ENCODE measurements at places on chromosomes 6 and 20.

DNA sequence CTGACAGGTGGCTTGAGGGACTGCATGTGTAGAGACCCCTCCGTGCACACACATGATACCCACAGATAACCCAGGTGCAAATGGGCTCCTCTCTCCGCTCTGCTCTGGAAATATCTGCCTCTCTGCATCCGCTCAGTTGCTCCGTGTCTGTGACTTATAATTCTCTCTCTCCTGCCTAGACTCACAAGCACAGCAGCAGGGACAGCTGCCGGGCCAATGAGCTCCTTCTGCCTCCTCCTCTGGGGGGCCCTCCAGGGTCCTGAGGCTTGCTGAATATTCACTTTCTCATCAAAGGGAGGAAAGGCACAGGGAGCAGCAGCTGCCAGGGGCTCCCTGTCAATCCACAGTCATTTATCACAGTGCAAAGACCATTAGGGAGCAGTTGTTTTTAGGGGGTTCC is 24.1 kb downstream of the LRFN2 start:
- DNase-seq, result no peak

- peak; percentile 81 for DNase-seq
Observed at GRCh38 chr6:2111162-2111677, 134.2 kb downstream of the GMDS start.

- no peak for DNase-seq
Observed at GRCh38 chr6:144990784-144991183, 705.6 kb downstream of the UTRN start.

DNA sequence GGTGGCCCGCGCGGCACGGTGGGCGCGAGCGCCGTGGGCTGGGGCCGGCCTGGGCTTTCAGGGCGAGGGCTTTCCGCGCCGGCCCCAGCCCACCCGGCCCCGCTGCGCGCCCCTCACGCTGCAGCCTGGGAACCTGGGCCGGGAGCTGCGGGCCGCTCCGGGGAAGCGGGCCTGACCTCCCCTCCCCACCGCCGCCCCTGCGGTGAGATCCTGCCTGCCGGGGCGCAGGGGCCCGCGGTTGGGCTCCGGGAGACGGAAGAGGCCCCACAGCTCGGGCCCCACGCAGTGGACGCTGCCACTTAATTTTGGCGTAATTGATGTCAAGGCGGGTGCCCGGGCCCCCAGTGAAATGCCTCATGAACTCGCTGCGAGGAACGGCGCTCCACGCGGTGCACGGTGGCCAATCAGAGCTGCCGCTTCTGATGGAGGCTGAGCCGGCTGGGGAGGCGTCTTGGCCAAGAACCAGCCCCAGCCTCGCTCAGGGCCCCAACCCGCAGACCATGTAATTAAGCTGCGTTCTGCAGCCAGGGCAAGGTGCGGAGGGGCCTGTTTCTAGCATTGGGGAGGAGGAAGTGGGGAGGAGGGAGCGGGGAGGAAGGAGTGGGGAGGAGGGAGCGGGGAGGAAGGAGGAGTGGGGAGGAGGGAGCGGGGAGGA is 96.1 kb upstream of the BHLHE23 start:
- no peak for DNase-seq

DNA sequence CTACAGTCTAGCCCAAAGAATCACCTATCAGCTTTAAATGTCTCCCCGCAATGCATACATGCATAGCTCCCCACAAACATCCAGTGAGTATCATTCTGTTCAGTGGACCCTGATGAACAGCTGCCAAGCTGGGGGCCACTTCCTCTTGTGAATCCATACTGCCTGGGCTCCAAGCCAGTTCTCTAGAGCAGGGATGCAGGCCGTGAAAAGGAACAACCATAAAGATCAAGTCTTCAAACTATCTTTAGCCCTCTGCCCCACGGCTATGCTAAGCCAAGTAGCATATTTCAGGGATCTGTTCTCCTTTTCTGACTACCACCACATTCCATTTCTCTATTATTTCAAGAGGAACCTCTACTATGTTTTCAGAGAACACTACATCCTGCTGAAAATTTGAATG is 191.7 kb upstream of the BTBD3 start:
- no peak for DNase-seq

GRCh38 chr20:54132612-54133433 is 41.0 kb downstream of the CYP24A1 start:
- DNase-seq, result peak; percentile 97

- no peak for DNase-seq
Observed at GRCh38 chr20:55584307-55584706, 421.0 kb downstream of the CBLN4 start.

DNA sequence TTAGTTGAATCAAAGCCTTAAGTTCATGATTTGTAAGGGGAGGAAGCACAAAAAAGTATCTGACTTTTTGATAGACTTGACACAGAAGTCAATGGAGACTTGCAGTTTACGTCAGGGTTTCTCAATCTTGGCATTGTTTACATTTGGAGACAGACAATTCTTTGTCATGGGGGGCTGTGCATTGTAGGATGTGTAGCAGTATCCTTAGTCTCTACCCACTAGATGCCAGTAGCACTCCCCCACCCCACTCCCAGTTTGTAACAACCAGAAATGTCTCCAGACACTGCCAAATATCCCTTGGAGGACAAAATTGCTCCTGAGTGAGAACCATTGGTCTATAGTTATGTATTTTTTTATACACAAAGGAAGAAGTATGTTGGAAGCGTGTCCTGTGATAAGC is 434.1 kb downstream of the RFPL4B start:
- DNase-seq, result peak; percentile 40
